ENCODE measurements at places on chromosomes 1 and 21.

DNA sequence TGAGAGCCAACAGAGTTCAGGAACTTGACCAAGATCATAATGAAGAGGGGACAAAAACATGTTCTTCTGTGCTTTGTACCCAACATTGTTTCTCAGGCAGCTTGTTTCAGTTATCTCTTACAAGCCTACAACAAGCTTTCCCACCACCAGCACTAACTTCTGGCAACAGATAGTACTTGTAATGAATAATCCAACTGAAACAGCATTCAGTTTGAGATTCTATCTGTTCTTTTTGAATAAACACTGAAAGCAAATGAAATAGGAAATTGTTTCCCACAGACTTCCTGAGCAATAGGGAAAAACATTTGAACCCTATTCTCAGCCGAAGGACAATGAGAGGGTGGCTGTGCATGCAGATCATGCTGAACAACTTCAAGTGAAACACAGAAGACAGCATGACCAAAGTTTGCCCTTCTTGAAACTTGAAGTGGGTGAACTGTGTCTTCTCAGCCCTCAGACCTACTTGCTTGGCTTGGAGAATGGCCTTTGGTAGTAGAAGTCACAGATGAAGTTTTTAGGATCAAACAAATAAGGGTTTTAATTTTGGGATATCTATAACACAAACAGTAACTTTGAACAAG lies 11.2 kb upstream of the HOOK1 start:
- DNase-seq = no peak

- DNase-seq = no peak
These were observed 17.2 kb downstream of the IFNAR2 start for GRCh38 chr21:33246963-33247362.

- no peak for DNase-seq
These were observed 25.2 kb upstream of the EXO1 start for GRCh38 chr1:241822846-241823245.

- no peak for DNase-seq
These were observed 45.5 kb downstream of the RAB3GAP2 start for GRCh38 chr1:220226752-220227151.

DNA sequence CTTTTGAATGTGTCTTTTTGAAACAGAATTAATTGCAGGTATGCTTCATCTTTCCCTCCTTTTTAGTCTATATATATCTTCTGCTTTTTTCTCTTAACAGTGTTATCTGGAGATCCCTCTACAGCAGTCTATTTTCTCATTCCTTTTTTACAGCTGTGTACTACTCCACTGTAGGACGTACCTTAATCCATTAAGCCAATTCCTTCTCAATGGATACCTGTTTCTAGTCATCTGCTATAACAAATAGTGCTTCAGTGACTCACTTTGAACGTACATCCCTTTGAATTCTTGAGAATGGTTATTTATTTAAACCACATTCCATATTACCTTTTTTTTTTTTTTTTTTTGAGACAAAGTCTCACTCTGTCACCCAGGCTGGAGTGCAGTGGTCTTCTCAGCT lies 15.6 kb downstream of the PCNX2 start:
- DNase-seq = no peak

- DNase-seq = no peak
These were observed 30.8 kb downstream of the EPHX1 start for GRCh38 chr1:225840713-225841112.

GRCh38 chr21:38982096-38982495 lies 176.4 kb downstream of the ETS2 start:
- DNase-seq = no peak

GRCh38 chr1:162210196-162210595 lies 140.7 kb downstream of the NOS1AP start:
- no peak for DNase-seq

GRCh38 chr1:231500666-231501065 lies 27.8 kb upstream of the TSNAX start:
- no peak for DNase-seq

DNA sequence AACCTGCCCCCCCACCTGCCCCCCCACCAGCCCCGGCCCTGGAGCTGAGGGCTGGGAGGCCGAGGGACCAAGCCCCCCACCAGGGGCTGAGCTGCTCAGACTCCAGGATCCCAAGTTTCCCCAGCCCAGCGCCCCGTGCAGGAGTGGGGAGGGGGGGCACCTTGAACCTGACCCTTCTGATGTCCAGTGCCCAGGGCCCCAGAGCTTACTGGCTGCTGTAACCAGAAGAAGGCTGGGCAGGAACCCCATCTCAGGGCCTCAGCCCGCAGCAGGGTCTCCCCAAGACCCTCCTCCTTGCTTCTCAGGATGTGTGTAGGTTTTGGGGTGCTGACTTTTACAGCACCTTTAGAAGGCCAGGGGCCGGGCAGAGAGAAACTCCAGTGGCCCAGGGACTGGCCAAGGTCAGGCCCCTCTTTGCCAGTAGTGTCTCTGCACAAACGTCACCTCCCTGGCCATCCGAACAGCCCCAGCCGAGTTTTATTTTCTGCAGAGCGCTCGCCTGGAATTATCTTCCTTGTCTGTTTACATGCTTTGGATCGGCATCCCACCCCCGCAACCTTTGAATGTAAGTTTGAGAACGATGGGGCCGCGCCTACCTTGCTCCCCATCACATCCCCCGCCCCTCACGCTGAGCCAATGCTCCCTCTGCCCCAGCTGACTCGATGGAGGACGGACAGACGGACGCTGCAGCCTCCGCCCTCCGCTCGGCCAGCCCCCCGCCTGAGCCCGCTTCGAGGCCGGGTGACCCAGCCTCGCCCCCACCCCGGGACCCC lies 70.1 kb upstream of the CASZ1 start:
- no peak for DNase-seq

Data from stimulated activated CD4-positive, alpha-beta T cell treated with anti-CD3 and anti-CD28 coated beads, Interleukin-12 subunit alpha, Interleukin-12 subunit beta, amount 100 ng/mL, for 24 hours (primary cell).